Skin of body (tissue), 3 donors: ENCODE measurements at places on chromosomes 7 and 10. TPM values are rescaled to one million over a fixed set of nuclear protein-coding genes. Genes with fewer than 3 reads are reported as not detected.

Gene ABCC2
- 2.1 TPM for total RNA-seq

Gene DPYSL4
- total RNA-seq, result 0.99 TPM

Gene PSMG3
- 12.6 TPM for total RNA-seq

Gene POU6F2
- 0.20 TPM for total RNA-seq
